ENCODE measurements at places on chromosomes 5 and 9.
A peak's percentile ranks its signal among the peaks of the same experiment; 100 is the strongest.

DNA sequence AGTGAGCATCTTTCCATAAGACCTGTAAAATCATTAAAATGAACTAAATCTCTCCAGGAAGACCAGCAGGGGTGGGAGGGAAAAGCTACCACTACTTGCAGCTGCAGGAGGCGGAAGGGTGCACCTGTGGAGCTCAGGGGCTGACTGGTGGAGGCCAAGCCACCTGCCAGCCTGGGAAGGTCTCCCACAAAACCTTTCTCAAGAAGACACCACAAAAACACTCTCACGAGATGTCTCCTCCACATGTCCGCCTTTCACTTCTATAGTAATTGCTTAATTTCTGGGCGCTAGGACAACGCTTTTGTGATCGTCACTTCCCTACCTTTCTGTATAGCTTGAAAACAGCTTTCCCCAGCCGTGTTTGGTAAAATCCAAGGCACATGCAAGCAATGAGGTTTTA lies 114.4 kb downstream of the ROR2 start:
- no peaks in the 10 kb centered on the region for H3K4me1 ChIP-seq
- peaks cover 4% of the 10 kb centered on the region for H3K27me3 ChIP-seq
- no peak overlapping the region for H3K27ac ChIP-seq

DNA sequence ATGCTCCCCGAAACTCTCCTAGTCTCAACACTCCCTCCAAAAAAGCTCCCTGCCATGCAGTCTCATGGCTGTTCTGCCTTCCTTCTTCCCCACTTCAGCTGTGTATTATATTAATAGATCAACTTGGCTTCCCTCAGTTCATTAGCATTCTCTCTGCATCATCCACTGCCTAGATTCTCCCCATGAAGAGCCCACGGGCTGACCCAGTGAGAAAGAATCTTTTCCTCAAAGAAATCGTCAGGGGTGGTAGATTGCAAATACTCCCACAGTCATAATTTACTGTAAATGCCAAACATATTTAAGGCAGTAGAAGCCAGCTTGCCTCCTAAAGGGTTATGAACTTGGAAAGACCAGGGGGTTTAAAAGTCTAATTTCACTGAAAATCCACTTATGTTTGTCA lies 33.5 kb downstream of the GNA14 start:
- no peak for DNase-seq
- no peaks in the 10 kb centered on the region for H3K36me3 ChIP-seq
- H3K4me3 ChIP-seq, result no peak overlapping the region
- no peaks in the 10 kb centered on the region for H3K4me1 ChIP-seq
- H3K27me3 ChIP-seq, result no peaks in the 10 kb centered on the region

DNA sequence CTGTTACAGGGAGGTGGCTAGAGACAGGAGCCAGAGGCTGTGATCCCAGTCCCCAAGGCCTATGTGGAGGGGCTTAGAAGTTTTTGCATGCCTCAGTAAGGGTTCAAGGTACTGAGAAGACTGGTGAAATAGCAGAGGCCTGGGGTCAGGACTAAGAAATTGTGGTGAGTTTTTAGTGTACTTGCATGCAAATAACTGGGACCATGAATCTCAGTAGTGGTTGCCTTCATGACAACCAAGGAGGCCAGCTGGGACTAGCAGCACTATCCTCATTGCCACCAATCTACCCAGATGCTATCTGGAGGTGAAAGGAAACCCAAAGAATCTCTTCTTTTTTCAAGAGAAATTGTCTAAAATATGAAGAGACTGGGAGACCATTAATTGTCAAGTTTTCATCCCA lies 395.1 kb downstream of the CETN3 start:
- H3K36me3 ChIP-seq, result no peaks in the 10 kb centered on the region
- no peaks in the 10 kb centered on the region for H3K4me1 ChIP-seq
- no peak for DNase-seq
- no peak overlapping the region for H3K27ac ChIP-seq
- H3K27me3 ChIP-seq, result no peaks in the 10 kb centered on the region

GRCh38 chr5:132800545-132800944 lies 12.6 kb upstream of the SOWAHA start:
- H3K4me1 ChIP-seq, result peaks cover 6% of the 10 kb centered on the region
- DNase-seq, result no peak
- H3K27me3 ChIP-seq, result peaks cover 44% of the 10 kb centered on the region
- no peak overlapping the region for H3K4me3 ChIP-seq
- H3K27ac ChIP-seq, result no peak overlapping the region

DNA sequence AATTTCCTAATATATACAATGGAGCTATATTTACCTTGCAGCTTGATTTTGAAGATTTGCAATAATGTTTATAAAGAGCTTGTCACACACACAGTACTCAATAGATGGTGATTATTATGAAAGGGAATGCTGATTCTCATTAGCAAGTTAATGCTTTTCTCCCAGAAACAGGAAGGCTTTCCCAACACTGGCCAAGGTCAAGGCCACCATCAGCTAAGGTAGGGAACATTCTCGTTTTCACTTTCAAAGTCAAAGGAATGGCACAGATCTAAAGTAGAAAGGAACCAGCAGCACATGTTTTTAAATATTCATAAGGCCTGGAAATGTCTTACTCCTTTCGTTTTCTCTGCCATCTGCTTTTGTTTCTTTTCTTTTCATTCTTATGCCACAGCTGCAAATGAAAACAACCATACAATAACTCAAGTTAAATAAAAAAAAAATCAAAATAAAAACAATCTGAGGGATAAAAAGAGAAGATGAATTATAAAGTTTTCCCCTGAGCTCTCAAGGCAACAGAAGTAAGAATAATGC lies 266.8 kb downstream of the CRB2 start:
- H3K4me3 ChIP-seq, result no peak overlapping the region
- no peaks in the 10 kb centered on the region for H3K4me1 ChIP-seq
- H3K36me3 ChIP-seq, result peaks cover 3% of the 10 kb centered on the region
- H3K27me3 ChIP-seq, result peaks cover 2% of the 10 kb centered on the region
- H3K27ac ChIP-seq, result no peak overlapping the region

- H3K27ac ChIP-seq, result no peak overlapping the region
- no peak overlapping the region for H3K4me3 ChIP-seq
- H3K27me3 ChIP-seq, result peaks cover 12% of the 10 kb centered on the region
- no peaks in the 10 kb centered on the region for H3K36me3 ChIP-seq
- H3K4me1 ChIP-seq, result no peaks in the 10 kb centered on the region
These were observed 430.6 kb downstream of the PIK3R1 start for GRCh38 chr5:68646144-68646543.

DNA sequence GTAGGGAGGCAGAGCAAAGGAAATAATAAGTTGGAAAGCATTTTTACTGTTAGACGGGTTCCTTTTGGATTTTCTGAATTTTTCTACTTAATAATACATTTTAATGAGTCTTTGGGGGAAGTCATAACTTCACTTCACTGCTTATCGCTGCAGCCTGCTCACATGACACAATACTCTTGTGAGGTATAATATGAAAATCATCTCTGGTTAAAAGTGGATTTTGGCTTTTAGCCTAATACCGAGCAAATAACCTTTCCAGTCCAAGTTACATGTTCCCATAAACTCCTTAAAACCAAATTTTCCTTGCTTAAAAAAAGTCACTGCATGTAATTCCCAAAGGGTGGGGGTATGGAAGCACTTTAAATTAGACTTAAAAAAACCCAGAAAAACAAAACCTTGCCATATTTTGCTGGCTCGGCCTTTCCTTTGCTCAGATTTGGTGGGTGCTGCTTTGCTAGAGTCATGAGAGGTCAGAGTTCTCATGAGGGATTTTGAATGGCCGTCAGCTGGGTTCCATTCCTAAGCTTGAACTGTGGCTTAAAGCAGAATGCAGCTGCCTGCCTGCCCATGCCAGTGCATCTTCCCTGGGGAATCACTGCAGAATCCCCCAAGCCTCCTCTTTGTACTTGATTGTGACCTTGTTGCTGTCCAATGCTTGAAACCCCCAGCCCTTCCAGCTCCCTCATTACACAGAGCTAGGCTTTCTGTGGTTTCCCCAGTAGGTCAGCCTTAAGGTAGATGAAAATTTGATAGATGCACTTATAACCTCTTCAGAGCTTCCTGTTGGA lies 331.8 kb downstream of the KDM4C start:
- H3K4me3 ChIP-seq, result no peak overlapping the region
- H3K27ac ChIP-seq, result no peak overlapping the region
- peaks cover 10% of the 10 kb centered on the region for H3K4me1 ChIP-seq
- peaks cover 8% of the 10 kb centered on the region for H3K36me3 ChIP-seq
- H3K27me3 ChIP-seq, result no peaks in the 10 kb centered on the region

DNA sequence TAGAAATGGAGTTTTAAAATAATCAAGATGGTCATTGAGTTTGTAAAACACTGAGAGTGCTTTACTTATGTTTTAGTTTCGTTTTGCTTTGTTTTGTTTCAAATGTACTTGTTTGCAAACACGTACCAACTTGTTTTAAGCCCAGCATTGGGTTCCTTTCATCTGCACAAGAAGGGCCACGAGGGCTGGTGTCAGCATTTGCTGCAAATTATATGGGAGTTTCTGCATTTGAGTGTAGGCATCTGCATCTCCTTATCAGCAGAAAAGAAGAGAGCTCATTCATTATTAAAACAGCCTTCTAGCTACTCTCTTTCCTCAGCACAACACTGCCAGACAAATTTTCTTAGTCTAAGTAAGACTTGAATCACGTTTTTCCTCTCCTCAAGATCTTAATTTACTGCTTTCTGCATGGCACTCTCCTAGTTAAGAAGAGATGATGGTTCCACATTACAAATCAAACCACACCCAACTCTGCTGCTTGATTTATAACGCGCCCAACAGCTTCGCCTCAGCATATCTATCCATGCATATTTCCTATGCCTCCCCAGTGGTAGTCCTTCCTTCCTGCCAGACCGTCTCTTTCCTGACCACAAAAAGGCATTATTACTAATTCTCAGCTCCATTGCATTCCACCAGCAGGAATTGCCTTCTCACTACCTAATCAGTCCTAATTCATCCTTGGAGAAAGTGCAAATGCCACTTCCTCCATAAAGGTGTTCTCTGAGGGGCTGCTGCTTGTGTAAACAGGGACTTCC lies 95.2 kb upstream of the CAST start:
- H3K27ac ChIP-seq, result no peak overlapping the region
- no peak for DNase-seq
- no peaks in the 10 kb centered on the region for H3K36me3 ChIP-seq

DNA sequence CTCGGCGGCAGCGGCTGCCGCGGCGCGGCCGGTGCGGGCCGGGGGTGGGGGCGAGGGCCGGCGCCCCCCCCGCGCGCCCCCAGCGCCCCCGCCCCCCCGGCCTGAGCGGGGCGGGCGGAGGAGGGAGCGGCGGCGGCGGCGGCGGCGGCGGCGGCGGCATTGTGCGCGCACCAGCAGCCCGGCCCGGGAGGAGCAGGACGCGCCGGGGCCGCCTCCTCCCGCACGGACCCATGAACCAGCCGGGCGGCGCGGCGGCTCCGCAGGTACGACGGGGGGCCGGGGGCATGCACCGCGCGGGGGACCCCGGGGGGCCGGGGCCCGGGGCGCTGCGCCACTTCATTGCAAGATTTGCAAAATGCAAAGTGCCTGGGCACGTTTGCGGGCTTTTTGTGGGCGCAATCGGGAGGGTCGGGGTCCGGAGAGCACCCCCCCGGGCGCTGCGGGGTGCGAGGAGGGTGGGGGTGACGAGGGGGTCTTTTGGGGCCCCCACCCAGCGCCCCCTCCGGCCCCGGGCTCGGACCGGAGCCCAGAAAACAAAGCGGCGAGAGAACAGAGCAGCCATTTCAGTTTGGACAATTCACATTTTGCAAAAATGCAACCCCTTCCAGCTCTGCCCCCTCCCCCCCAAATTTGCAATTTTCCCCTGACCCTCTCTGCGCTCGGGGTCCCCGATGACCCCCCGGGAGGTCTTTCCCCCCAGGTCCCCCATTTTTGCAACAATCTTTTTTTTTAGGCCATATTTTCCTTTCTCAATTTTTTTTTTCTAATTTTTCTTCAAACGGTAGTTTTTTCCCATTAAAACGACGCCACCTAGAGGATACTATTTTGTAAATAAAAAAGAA lies at the start of gene ZNF618:
ZNF618 (plus strand) TSS at position 159 of the 842 bp plus-strand sequence; CDS start at position 231, 72 bp downstream.
- H3K27me3 ChIP-seq, result peaks cover 40% of the 10 kb centered on the region
- no peaks in the 10 kb centered on the region for H3K36me3 ChIP-seq
- H3K4me1 ChIP-seq, result no peaks in the 10 kb centered on the region
- DNase-seq, result no peak
- peak within 1 kb of the TSS; percentile 20 for H3K27ac ChIP-seq
- H3K4me3 ChIP-seq, result peak within 1 kb of the TSS; percentile 92

- no peak overlapping the region for H3K27ac ChIP-seq
- peaks cover 5% of the 10 kb centered on the region for H3K4me1 ChIP-seq
- peaks cover 2% of the 10 kb centered on the region for H3K27me3 ChIP-seq
- no peak for DNase-seq
- H3K36me3 ChIP-seq, result no peaks in the 10 kb centered on the region
These were observed 186.8 kb upstream of the KLF9 start for GRCh38 chr9:70601000-70601951.

- peaks cover 6% of the 10 kb centered on the region for H3K27me3 ChIP-seq
- H3K4me1 ChIP-seq, result no peaks in the 10 kb centered on the region
- no peaks in the 10 kb centered on the region for H3K36me3 ChIP-seq
- peak; percentile 19 for DNase-seq
These were observed 89.7 kb upstream of the CCNG1 start for GRCh38 chr5:163347671-163348070.

DNA sequence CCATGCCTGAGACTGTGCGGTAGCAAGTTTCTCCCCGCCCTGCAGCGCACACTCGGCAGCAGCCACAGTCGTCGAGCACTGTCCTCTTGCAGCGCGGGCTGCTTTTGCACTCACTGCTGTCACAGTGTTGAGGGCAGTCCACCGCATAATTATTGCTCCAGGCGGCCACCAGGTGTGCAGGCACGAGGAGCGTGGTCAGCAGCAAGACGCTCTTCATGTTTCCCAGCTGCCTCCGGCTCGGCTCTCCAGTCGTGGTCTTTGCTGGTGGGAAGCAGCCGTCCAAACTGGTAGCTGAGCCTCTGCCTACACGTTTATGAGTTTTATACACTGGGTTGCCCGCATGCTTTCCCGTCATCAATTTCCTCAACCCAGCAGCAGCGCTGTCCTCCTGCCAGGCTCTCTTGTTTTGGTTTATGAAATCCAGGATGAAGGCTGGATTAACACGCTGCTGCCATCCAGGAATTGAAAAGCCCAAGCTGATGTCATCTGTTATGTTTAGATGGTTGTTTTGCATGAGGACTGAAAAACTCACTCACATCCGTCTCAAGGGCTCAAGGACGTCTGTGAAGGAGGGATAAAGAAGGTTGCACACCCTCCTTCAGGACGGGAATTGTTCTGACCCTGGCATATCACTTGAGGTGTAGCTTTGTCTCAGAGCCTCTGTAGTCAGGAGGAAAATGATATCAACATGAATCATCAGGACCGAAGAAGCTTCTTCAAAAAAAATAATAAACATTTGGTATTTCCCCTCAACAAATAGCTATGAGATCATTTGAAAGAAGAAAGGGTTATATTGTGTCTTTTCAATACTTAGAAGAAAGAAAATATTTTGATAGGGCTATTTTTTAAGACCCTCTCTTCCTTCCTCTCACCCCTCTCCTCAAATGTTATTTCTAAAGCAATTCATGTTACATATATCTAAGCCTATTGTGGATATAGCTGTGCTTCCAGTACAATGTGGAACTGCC lies at the start of gene ESM1:
ESM1 (minus strand) TSS at position 293 of the 968 bp plus-strand sequence; CDS start at position 217, 76 bp downstream.
- DNase-seq, result no peak
- peaks cover 11% of the 10 kb centered on the region for H3K36me3 ChIP-seq
- no peak within 1 kb of the TSS for H3K4me3 ChIP-seq
- peaks cover 58% of the 10 kb centered on the region for H3K4me1 ChIP-seq
- no peak within 1 kb of the TSS for H3K27ac ChIP-seq

- H3K27me3 ChIP-seq, result peaks cover 18% of the 10 kb centered on the region
- no peaks in the 10 kb centered on the region for H3K36me3 ChIP-seq
- H3K4me3 ChIP-seq, result no peak overlapping the region
- H3K27ac ChIP-seq, result no peak overlapping the region
- DNase-seq, result no peak
These were observed 93.5 kb downstream of the MAST4 start for GRCh38 chr5:66689522-66690220.
